ENCODE measurements at places on chromosomes 6 and 20. TPM values are rescaled to one million over a fixed set of nuclear protein-coding genes. Genes with fewer than 3 reads are reported as not detected.

ZBP1 gene
- total RNA-seq: not detected

GGTLC1 gene
- not detected for total RNA-seq

RIPOR2 gene
- 0.06 TPM for total RNA-seq

SYCP2L gene
- 12.2 TPM for total RNA-seq

IL20RA gene
- total RNA-seq: not detected

REM1 gene
- not detected for total RNA-seq

SRSF3 gene
- total RNA-seq: 217 TPM

ZC2HC1B gene
- total RNA-seq: not detected

TFAP2A gene
- 14.2 TPM for total RNA-seq

VPS16 gene
- total RNA-seq: 24.1 TPM

CYP24A1 gene
- total RNA-seq: 0.12 TPM

CLVS2 gene
- not detected for total RNA-seq

MARCKS gene
- total RNA-seq: 11.1 TPM

CGAS gene
- 12.6 TPM for total RNA-seq

CDSN gene
- not detected for total RNA-seq

GJA1 gene
- 34.1 TPM for total RNA-seq

GLP1R gene
- not detected for total RNA-seq

ADAM33 gene
- total RNA-seq: 0.12 TPM

SCRT2 gene
- total RNA-seq: not detected

ZNF311 gene
- 0.20 TPM for total RNA-seq

CLDN20 gene
- not detected for total RNA-seq

FOXF2 gene
- 16.4 TPM for total RNA-seq

ZNF165 gene
- total RNA-seq: 0.84 TPM

HLA-DQB2 gene
- not detected for total RNA-seq

BACH2 gene
- 0.15 TPM for total RNA-seq

MYMX gene
- not detected for total RNA-seq

COL21A1 gene
- total RNA-seq: not detected

SLC32A1 gene
- total RNA-seq: not detected

BPIFA1 gene
- not detected for total RNA-seq

LY6G6D gene
- not detected for total RNA-seq

MRAP2 gene
- 0.95 TPM for total RNA-seq

DAAM2 gene
- 0.06 TPM for total RNA-seq

RBPJL gene
- not detected for total RNA-seq

HLA-DRB5 gene
- 0.20 TPM for total RNA-seq

MCHR2 gene
- total RNA-seq: not detected

OOEP gene
- total RNA-seq: not detected

PNLDC1 gene
- total RNA-seq: not detected

SYNDIG1 gene
- total RNA-seq: not detected

RAMACL gene
- total RNA-seq: 0.17 TPM

SLC22A7 gene
- not detected for total RNA-seq

POU5F1 gene
- total RNA-seq: not detected

SLC17A4 gene
- total RNA-seq: not detected

BMP7 gene
- total RNA-seq: 0.17 TPM

C6orf58 gene
- total RNA-seq: not detected

FAM209B gene
- total RNA-seq: not detected

TFAP2C gene
- total RNA-seq: 11.3 TPM

RBCK1 gene
- 211 TPM for total RNA-seq

TRIM15 gene
- 0.12 TPM for total RNA-seq

VARS1 gene
- total RNA-seq: 46.7 TPM

IMPG1 gene
- total RNA-seq: not detected

NRSN1 gene
- not detected for total RNA-seq

TGM6 gene
- total RNA-seq: not detected

PARD6B gene
- total RNA-seq: 6.8 TPM

GSTA3 gene
- total RNA-seq: not detected

CLPSL1 gene
- total RNA-seq: not detected

CST4 gene
- 0.42 TPM for total RNA-seq

BPI gene
- total RNA-seq: not detected

C6orf118 gene
- total RNA-seq: not detected

UST gene
- total RNA-seq: 0.12 TPM

Data from NCI-H460 (cell line).